ENCODE measurements at places on chromosomes 4 and X.

DNA sequence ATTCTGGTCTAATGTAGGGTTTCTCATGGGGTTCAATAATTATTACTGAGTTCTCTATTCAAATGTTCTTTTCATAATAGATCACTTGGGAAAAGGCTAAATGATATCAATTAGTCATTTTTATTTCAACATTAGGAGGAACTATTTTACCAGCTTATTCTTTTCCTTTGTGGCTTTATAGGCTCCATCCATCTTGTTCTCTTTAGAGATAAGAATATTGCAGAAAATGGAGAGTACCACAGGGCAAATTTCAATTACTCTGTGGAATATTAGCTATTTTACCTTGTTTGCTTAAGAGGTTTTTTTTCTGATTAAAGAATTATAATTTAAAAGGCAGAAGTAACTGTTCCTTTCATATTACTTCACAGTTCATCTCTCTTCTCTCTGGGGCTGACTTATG is 55.8 kb downstream of the MAP9 start:
- DNase-seq = no peak

DNA sequence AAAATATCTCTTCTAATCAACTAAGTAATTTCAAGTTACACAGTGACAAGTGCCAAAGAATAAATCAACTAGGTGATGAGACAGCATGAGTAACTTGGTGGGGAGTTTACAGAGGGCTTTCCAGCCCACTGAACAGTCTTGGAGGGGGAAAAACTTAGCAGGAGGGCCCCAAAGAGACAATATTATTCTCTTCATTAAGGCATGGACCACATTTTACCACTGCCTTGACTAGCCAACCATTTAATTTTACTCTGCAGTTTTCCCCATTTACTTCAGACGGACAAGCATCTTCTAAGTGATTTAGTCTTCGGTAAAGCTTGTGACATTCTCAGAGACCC is 25.3 kb upstream of the GATB start:
- DNase-seq = no peak

- no peak for DNase-seq
Measured at GRCh38 chr4:126051689-126052424, 737.1 kb downstream of the FAT4 start.

DNA sequence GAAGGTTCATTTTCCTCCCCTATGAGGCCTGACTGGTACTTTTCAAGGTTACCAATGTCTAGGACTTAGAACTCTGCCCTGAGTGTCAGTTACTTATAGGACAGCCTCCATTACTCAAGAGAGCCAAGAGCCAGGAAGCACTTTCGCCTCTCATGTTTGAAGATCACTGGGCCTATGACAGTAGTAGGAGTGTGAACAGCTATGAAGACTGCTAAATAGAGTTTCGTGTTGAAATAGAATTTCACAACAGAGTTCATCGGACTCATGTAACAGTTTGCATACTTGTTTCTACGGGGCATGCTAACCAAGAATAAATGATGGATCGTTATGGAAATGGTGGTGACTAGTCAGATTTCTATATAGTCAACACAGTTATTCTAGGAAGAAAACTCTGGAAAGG is 97.8 kb upstream of the GPC4 start:
- DNase-seq = no peak

DNA sequence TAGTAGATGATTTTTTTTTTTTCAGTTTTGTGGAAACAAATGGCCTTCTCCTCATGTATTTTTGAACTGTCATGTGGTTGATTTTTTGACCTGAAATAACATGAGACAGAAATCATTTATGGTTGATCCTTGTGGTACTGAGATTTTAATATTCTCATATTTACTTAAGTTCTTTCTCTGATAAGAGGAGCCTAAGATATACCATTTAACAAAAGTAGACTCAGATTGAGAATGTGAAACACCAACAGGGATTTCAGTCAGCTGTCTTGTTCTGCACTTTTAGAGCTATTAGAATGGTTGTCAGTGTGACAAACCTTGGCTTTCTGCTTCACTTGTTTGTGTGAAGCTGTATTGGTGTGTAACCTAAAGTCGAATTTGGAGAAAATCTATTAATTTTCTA is 575.7 kb downstream of the SPOCK3 start:
- DNase-seq = no peak

DNA sequence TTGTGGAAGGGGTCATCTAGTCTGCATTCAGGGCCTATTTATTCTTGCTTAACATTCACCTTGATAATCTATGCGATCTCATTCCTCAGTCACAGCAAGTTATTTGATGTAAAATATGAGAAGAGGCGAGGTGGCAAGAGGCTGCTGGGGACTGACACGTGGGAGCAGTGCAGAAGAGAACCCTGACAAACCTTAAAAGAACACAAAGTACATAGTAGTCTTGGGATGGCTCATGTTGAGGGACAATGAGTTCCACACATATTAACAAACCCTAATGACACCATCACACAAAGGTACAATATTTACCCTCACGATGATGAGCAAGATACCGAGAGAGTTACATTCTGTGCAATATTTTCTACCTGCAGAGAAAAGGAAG is 57.5 kb downstream of the MAML3 start:
- no peak for DNase-seq

- no peak for DNase-seq
Measured at GRCh38 chr4:22668301-22668700, 24.4 kb upstream of the GBA3 start.

- DNase-seq = no peak
Measured at GRCh38 chr4:169249214-169249973, 21.4 kb downstream of the SH3RF1 start.

GRCh38 chr4:144645102-144645630 is 790 bp upstream of the HHIP start:
- no peak for DNase-seq

DNA sequence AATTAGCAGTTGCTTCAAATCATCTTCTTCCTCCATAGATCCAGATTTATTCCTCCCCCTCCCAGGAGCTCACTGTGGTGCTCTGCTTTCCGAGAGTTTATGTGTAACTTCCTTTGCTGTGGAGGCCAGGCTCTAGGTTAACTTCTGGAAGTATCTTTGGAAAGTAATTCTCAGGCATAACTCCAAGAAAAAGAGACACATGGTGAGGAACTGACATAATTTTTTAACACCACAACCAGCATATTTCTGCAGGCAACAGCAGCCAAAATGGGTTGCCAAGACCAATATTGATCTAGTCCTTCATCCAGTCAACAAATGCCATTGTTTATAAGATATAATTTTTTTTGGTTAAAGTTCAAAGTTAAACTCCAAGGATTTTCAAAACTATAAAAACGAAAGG is 114.5 kb upstream of the RBPJ start:
- no peak for DNase-seq

GRCh38 chrX:39439906-39440798 is 638.9 kb downstream of the MID1IP1 start:
- no peak for DNase-seq

- no peak for DNase-seq
Measured at GRCh38 chr4:109982521-109982920, 69.8 kb downstream of the EGF start.

GRCh38 chr4:3869661-3870566 is 103.7 kb downstream of the ADRA2C start:
- no peak for DNase-seq

DNA sequence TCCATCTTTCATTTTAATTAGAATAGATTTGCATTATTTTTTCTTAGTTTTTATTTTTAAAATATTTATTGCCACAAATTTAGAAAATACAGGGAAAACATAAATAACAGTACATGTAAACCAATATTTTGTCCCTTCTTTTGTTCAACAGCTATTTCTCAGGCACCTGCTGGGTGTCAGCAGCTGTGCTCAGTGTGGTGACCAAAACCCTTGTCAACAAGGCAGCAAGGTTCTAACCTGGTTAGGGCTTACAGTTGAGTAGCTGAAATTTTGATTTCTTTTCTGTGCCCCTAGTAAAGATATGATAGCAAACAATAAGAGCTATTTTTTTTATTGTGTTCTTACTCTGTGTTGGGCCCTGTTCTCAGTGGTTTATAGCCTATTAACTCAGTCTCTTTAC is 128.1 kb downstream of the PTTG2 start:
- DNase-seq = no peak

DNA sequence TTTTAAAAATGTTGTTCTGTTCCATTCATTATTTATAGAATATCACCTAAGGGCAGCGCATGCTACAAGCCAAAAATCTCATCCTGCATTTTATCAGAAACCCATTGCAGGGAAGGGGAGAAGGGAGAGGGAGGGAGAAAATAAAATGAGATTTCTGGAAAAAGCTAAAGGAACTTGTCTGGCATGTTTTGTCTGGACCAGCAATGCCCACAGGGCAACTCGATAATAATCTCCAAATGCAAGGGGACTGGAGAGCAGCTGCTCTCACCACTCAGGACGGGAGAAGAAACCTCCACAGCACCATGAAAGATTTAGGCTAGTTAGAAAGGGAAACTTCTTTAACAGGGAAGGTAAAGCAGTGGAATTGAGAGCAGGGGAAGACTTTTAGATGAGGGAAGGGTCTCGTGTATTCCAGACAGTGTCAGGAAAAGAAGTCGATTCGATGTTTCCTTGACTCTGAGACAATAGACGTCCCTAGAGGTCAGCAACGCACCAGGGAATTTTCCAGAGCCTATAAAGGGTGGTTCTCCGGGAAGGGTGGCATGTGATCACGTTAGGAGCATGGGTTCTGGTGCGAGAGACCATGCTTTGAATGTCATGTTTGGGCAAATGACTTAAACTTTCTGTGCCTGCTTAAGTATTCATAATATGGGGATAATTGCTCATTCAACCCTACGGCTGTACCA is 132.2 kb upstream of the NDP start:
- DNase-seq = no peak

- DNase-seq = no peak
Measured at GRCh38 chr4:15888515-15888914, 50.0 kb downstream of the FGFBP1 start.

DNA sequence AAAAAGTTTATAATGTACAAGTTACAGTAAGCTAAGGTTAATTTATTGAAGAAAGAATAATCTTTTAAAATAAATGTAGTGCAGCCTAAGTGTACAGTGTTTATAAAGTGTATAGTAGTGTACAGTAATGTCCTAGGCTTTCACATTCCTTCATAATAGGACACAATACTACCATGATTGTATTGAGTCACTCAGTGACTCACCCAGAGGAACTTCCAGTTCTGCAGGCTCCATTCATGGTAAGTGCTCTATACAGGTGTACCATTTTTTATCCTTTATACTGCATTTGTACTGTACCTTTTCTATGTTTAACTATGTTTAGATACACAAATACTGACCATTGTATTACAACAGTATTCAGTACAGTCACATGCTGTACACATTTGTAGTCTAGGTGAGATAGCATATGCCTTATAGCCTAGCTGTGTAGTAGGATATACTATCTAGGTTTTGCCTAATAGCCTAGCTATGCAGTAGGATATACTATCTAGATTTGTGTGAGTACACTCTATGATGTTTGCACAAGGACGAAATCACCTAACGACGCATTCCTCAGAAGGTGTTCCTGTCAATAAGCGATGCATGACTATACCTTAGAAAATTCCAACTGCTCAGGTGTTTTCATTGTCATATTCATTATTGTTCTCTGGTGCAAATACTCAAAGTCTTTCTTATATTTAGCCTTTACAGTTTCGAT is 5.5 kb upstream of the TMEM255A start:
- DNase-seq = no peak

- DNase-seq = no peak
Measured at GRCh38 chr4:151260526-151260925, 16.4 kb upstream of the PRSS48 start.

DNA sequence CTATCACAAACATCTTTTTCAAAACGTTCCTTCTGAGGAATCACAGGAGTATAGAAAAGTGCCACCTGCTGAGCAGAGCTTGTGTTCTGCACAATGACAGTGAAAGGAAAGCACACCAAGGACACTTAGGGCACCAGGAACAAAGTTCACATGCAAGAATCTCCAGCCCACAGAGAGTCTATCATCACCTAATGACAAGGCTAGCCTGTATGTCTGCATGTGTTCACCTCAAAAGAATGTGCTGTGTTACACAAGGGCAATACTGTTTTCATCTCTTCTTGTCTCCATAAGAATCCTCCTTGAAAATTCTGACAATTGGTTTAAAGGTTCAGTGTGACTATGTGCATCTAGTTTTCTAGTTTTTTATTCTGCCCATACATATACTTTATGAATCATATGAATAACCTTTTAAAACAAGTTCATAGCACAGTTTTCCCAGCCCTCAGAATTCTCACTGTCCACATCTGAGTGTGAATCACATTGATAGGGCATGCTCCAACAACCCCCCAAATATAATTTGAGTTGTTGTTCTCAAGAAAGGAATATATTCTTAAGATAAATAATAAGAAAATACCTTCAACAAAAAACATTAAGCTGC is 118.0 kb downstream of the PWWP3B start:
- no peak for DNase-seq

- DNase-seq = no peak
Measured at GRCh38 chr4:185735866-185736400, 76.1 kb downstream of the SORBS2 start.

- DNase-seq = no peak
Measured at GRCh38 chr4:94472056-94472826, 20.5 kb downstream of the PDLIM5 start.

DNA sequence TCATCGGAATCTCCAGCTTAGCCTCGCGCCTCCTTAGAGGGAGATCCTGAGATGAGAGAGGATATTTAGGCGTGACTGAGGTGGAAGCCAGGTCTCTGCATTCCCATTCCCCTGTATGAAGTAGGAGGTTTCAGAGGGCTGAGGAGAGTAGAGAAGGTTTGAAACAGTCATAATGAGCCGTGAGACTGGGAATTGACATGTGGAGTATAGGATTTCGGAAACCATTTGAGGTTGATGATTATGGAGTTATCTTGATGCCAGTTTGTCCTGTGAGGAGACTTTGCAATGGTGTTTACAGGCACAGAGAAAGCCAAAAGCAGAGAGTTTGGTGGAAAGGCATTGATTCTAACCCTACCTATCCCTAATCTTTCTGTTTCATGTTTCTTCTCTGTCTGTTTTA is 2.0 kb downstream of the CHST7 start:
- no peak for DNase-seq

- DNase-seq = no peak
Measured at GRCh38 chr4:128549636-128550035, 259.9 kb upstream of the JADE1 start.

- no peak for DNase-seq
Measured at GRCh38 chr4:123559955-123560871, 163.6 kb downstream of the SPRY1 start.
